Immature natural killer cell (primary cell): ENCODE measurements at places on chromosomes 11 and 22.

GRCh38 chr11:8201644-8202365 is 33.0 kb upstream of the RIC3 start:
- no peak overlapping the region for H3K4me3 ChIP-seq
- H3K4me1 ChIP-seq = peaks cover 2% of the 10 kb centered on the region
- H3K36me3 ChIP-seq = no peaks in the 10 kb centered on the region
- H3K27ac ChIP-seq = no peak overlapping the region

DNA sequence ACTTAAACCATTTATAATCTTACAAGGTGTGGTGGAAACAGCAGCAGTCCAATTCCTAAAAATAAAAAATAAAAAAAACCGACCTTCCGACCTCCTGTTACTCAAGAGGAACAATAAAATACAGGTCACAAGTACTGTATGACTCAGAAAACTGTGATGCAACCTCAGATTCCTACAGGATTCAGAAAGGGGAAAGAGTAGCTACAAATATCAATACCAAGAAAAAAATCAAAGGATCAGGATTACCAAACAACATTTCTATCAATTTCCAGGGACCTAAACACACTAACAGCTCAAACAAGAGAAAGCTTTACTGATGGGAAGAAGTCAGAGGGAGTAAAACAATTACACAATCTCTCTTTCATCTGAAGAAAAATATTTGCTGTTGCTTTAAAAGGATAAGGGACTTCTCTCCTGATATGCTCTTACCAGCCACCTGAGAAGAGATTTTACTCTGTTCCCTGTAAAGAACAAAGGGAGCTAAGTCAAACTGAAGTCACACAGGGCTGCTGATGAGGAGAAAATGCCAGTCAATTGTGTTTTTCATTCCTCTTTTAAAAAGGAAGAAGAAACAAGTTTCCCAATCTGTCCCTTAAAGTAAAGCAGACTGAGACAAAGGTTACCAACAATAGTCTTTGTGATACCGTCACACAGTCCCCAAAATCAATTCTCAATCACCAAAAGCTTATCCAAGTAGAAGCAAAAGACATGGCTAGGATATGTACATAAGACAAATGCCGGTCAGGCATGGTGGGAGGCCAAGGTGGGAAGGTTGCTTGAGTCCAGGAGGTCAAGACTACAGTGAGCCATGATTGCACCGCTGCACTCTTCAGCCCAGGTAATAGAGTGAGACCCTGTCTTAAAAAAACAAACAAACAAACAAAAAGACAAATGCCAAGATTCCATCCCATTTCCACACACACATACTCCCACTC is 39.3 kb downstream of the AMBRA1 start:
- no peak overlapping the region for H3K27ac ChIP-seq
- no peak for DNase-seq
- no peaks in the 10 kb centered on the region for H3K36me3 ChIP-seq
- H3K27me3 ChIP-seq = no peaks in the 10 kb centered on the region
- peaks cover 39% of the 10 kb centered on the region for H3K4me1 ChIP-seq
- H3K4me3 ChIP-seq = no peak overlapping the region

- no peak overlapping the region for H3K27ac ChIP-seq
- no peak overlapping the region for H3K4me3 ChIP-seq
- H3K27me3 ChIP-seq = peaks cover 6% of the 10 kb centered on the region
- no peak for DNase-seq
These were observed 73.2 kb upstream of the TCF20 start for GRCh38 chr22:42343531-42344081.

DNA sequence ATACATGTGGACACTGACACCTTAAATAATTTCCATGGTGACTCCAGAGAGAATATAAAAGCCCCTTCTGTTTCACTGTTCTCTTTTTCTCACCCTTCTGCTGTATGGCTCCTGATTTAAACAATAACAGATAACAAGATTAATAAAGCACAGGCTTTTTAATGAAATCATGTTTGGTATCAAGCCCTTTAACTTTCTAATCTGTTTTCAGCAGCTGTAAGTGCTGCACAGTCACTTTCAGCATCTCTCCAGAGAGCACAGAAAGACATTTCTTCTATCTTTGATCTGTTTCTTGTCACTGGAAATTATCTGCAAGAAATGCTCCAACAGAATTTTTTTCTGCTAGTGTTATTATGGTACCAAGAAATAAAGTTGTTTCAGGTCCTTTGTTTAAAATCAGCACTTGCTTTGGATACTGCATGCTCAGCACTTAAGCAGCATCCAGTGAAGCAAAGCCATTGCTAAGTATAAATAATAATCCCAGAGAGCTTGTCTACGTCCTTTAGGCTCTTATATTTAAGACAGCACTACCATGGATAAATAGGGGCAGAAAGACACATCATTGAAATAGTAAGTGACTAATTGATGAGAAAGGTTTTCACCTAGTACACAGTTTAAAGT is 134.2 kb upstream of the CARD18 start:
- DNase-seq = no peak
- H3K4me1 ChIP-seq = no peaks in the 10 kb centered on the region
- H3K4me3 ChIP-seq = no peak overlapping the region
- H3K27ac ChIP-seq = no peak overlapping the region
- H3K36me3 ChIP-seq = no peaks in the 10 kb centered on the region
